ENCODE measurements at places on chromosomes 11 and 22. TPM values are rescaled to one million over a fixed set of nuclear protein-coding genes. Genes with fewer than 3 reads are reported as not detected.

DNA sequence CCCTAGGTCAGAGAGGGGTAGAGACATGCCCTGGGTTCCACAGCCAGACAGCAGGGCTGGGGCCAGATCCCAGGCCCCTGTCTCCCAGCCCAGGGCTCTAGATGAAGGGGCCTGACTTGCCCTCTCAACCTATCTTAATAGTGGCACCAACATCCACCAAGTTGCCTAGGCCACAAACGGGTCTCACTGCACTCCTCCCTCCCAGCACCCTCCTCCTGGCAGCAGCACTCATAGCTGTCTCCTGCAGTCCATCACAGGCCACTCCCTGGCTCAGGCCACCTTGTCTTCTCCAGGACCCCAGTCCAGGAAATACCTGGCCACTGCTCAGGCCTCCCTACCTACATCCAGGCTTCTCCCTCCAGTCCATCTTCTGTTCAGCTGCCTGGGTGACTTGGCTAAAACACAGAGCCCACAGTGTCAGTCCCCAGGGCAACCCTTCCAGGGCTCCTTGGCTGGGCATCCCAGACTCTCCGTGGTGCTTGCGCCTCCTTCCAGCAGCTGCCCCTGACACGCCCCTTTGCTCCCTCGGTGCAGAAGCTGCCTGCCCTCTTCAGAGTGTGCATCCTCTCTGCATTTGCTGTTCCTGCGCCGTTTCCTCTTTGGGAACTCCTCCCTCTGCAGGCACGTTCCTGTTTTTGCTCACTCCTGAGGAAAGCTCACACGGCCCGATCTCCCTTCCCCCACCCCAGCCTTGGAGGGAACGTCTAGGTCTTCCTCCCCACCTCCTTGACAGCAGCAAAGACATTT is 40.5 kb downstream of the LRRC32 start:
- peaks cover 2% of the 10 kb centered on the region for H3K4me1 ChIP-seq
- no peak overlapping the region for H3K27ac ChIP-seq
- DNase-seq: no peak
- H3K27me3 ChIP-seq: no peaks in the 10 kb centered on the region
- no peaks in the 10 kb centered on the region for H3K36me3 ChIP-seq
- no peak overlapping the region for H3K4me3 ChIP-seq

GRCh38 chr11:85751724-85752123 is 59.2 kb downstream of the SYTL2 start:
- H3K27ac ChIP-seq: no peak overlapping the region
- peaks cover 43% of the 10 kb centered on the region for H3K27me3 ChIP-seq
- H3K4me1 ChIP-seq: no peaks in the 10 kb centered on the region
- H3K36me3 ChIP-seq: no peaks in the 10 kb centered on the region
- no peak overlapping the region for H3K4me3 ChIP-seq
- DNase-seq: no peak

ARHGAP20 gene
- total RNA-seq: 0.07 TPM

DNA sequence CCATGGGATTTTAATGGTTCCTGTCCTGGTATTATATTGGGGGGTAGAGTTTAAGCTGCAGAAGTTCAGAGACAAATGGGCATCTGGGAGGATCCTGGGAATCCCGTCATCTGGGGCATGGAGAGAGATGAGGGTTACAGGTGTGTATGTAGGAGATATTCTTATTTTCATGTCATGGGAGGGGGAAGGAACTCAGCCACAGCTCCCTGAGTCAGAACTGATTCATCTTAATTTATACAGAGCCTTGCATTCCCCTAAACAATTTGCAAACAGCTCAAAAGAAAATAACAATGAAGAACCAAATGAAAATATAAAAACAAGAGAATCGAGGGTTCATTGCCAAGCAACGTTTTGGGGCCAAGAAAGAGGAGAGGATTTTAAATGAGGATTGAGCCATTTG is 155.9 kb upstream of the TBCEL start:
- H3K27ac ChIP-seq: no peak overlapping the region
- DNase-seq: no peak
- H3K36me3 ChIP-seq: no peaks in the 10 kb centered on the region

PKNOX2 gene
- 39.9 TPM for total RNA-seq

DNA sequence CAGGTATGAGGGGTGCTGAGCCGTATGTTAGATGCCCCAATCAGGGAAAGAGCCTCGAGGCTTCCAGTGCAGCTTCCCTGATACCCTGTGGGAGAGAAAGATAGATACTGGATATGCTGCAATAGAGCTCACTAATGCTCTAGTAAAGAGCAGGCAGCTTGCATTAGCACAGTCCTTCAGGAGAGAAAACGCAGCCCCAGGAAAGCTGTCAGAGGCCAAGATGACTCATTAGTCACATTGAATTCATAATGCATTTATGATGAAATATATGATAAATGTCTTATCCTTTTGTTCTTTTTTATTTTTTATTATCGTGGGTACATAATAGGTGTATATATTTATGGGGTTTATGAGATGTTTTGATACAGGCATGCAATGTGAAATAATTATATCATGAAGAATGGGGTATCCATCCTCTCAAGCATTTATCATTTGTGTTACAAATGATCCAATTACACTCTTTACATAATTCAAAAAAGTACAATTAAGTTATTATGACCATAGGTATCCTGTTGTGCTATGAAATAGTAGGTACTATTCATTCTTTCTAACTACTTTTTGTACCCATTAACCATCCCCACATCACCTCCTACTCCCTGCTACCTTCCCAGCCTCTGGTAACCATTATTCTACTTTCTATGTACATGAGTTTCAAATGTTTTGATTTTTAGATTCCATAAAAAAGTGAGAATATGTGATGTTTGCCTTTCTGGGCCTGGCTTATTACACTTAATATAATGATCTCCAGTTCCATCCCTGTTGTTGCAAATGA is 94.5 kb upstream of the TOP3B start:
- no peak overlapping the region for H3K4me3 ChIP-seq
- H3K4me1 ChIP-seq: peaks cover 13% of the 10 kb centered on the region
- H3K27ac ChIP-seq: no peak overlapping the region

CCDC116 gene
- total RNA-seq: 1.4 TPM

GRCh38 chr11:40338739-40339138 is 1120.7 kb downstream of the LRRC4C start:
- DNase-seq: no peak
- H3K36me3 ChIP-seq: no peaks in the 10 kb centered on the region
- H3K27ac ChIP-seq: no peak overlapping the region
- H3K27me3 ChIP-seq: no peaks in the 10 kb centered on the region

GRCh38 chr22:44782363-44782963 is 30.1 kb downstream of the ARHGAP8 start:
- DNase-seq: no peak
- H3K27ac ChIP-seq: no peak overlapping the region
- H3K4me1 ChIP-seq: no peaks in the 10 kb centered on the region
- H3K27me3 ChIP-seq: no peaks in the 10 kb centered on the region

SYCE3 gene
- not detected for total RNA-seq

DNA sequence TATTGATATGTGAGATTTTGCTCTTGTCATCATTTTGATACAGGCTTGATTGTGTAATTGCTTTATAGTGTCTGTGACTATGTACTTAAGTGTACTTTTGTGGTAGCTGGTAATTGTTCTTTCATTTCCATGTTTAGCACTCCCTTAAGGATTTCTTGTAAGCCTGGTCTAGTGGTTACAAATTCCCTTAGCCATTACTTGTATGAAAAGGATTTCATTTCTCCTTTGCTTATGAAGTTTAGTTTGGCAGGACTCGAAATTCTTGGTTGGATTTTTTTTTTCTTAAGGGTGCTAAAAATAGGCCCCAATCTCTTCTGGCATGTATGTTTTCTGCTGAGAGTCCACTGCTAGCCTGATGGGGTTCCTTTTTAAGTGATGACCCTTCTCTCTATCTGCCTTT is 346.8 kb downstream of the JRKL start:
- H3K4me1 ChIP-seq: no peaks in the 10 kb centered on the region
- no peaks in the 10 kb centered on the region for H3K36me3 ChIP-seq
- H3K27ac ChIP-seq: no peak overlapping the region

DTX4 gene
- 54.5 TPM for total RNA-seq

GRCh38 chr11:82675838-82676237 is 57.8 kb downstream of the FAM181B start:
- H3K27me3 ChIP-seq: no peaks in the 10 kb centered on the region
- no peaks in the 10 kb centered on the region for H3K4me1 ChIP-seq
- no peak overlapping the region for H3K27ac ChIP-seq
- DNase-seq: no peak
- H3K4me3 ChIP-seq: no peak overlapping the region

DNA sequence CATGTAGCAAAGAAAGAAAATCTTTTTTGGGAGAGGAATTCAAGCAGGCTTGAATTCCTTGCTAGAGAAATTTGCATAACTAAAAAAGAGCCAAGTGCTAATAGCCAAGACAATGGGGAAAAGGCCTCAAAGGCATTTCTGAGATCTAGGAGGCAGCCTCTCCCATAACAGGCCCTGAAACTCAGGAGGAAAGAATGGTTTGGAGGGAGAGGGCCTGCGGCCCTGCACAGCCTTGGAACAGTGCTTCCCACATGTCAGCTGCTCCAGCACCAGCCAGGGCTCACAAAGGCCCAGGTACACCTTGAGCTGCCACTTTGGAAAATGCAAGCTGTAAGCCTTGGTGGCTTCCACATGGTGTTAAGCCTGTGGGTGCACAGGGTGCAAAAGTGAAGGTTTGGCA is 55.5 kb upstream of the TSPAN18 start:
- H3K27ac ChIP-seq: no peak overlapping the region
- H3K4me3 ChIP-seq: no peak overlapping the region
- DNase-seq: no peak
- H3K4me1 ChIP-seq: no peaks in the 10 kb centered on the region
- H3K36me3 ChIP-seq: no peaks in the 10 kb centered on the region

GRCh38 chr22:50673231-50674129 is 857 bp downstream of the SHANK3 start:
- peak overlapping the region; percentile 65 for H3K4me3 ChIP-seq
- no peak for DNase-seq

GRCh38 chr11:123457187-123457770 is 27.2 kb downstream of the GRAMD1B start:
- H3K4me1 ChIP-seq: no peaks in the 10 kb centered on the region
- H3K27me3 ChIP-seq: no peaks in the 10 kb centered on the region
- H3K36me3 ChIP-seq: no peaks in the 10 kb centered on the region

- H3K4me3 ChIP-seq: no peak overlapping the region
- no peaks in the 10 kb centered on the region for H3K36me3 ChIP-seq
- H3K27me3 ChIP-seq: peaks cover 6% of the 10 kb centered on the region
- peaks cover 1% of the 10 kb centered on the region for H3K4me1 ChIP-seq
- no peak overlapping the region for H3K27ac ChIP-seq
Measured at GRCh38 chr11:129595038-129595962, 219.7 kb downstream of the BARX2 start.

PANX3 gene
- total RNA-seq: not detected

CATSPER1 gene
- not detected for total RNA-seq

DNA sequence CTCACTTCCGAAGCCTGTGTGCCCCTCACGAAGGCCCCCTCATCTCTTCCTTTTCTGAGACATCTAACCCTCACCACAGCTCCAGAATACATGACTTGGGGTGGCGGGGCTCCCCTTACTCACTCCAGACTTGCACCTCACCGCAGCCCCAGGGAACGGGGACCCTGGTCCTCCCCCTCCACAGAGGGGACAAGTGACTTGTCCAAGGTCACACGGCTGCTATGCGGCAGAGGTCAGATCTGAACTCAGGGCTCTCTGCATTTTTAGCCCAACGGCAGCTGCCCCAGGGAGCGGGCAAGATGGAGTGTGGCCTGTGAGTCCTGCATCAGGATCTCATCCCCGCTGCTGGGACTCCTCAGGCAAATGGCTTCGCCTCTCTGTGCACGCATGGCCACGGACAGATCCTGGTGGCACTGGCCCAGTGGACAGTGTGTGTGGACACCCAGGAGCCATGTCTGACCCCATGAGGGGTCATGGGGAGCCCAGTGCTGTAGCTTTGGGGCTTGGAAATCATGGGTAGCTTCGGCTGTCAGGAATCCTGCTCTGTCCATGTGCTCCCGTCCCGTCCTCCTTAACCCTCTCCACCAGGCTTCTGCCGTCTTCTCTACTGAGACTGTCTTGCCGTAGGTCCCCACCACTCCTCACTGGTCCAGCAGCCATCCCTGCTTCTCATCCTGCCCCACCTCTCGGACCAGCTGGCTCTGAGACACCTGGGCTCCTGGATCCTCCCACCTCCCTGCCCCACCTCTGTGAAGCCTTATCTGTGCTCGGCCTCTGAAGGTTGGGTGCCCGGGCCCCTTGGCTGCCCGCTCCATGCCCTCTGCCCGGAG is 48.0 kb upstream of the CARS1 start:
- H3K36me3 ChIP-seq: no peaks in the 10 kb centered on the region
- H3K4me3 ChIP-seq: no peak overlapping the region
- H3K4me1 ChIP-seq: no peaks in the 10 kb centered on the region
- H3K27me3 ChIP-seq: peaks cover 20% of the 10 kb centered on the region

- H3K4me3 ChIP-seq: no peak overlapping the region
- no peak for DNase-seq
- no peaks in the 10 kb centered on the region for H3K27me3 ChIP-seq
- H3K4me1 ChIP-seq: peaks cover 7% of the 10 kb centered on the region
- H3K27ac ChIP-seq: no peak overlapping the region
- H3K36me3 ChIP-seq: peaks cover 10% of the 10 kb centered on the region
Measured at GRCh38 chr11:31487848-31488247, 21.6 kb downstream of the IMMP1L start.

DNA sequence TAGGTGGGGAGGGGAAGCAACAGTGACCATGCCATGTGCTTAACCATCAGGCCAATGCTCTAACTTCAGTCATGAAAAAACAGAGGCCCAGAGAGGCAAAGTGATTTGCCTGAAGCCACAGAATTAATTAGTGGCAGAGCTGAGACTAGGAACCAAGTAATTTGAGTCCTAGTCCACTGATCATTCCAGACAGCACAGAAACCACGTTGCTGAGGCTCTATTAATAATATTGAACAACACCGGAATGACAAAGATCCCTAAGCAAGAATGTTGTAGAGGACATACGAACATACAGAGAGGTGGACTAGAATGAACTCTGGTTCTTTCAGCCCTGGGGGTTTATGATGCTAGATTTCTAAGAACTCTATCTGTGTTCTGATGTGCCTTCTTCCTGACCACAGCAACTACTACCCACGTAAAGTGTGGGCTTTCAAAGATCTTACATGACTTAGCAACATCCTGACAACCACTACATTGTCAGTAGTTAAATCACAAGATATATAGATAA is 92.3 kb downstream of the GAB2 start:
- H3K4me1 ChIP-seq: no peaks in the 10 kb centered on the region
- H3K36me3 ChIP-seq: peaks cover 5% of the 10 kb centered on the region
- no peaks in the 10 kb centered on the region for H3K27me3 ChIP-seq
- no peak for DNase-seq
